ENCODE measurements at places on chromosomes 3 and 15.

DNA sequence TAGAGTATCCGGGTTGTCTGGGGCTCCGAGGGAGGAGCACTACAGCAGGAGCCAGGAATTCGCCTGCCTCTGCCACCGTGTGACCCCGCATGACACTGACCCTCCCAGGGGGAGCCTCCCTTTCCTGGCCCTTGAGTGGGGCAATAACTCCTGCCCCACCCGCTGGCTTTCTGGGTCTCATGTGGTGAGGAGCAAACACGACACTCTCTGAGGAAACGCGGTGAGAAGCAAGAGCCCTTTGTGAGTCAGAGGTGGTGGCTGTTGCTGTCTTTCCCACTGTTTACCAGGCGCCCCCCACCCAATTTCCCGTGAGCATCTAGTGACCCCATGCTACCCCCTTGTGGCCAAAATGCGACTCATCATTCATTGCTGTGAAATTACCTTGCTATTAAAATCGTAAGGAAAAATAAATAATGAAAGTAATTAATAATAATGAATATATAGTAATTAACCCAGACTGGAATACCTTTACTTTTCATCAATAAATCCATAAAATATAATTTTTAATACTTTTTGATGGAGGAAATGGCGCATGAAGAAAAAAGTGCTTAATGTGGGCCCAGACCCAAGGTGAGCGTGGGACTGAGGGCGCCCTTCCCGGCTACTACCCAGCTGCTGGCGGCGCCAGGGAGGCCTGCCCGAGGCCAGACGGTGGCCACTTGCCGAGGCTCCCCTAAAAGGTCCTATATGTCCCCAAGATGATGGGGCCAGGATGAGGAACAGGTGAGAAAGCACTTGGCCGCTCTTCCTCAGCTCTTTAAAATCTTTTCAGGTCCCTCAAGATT, 29.3 kb downstream of the CCNL1 start:
- DNase-seq = peak; percentile 77

DNA sequence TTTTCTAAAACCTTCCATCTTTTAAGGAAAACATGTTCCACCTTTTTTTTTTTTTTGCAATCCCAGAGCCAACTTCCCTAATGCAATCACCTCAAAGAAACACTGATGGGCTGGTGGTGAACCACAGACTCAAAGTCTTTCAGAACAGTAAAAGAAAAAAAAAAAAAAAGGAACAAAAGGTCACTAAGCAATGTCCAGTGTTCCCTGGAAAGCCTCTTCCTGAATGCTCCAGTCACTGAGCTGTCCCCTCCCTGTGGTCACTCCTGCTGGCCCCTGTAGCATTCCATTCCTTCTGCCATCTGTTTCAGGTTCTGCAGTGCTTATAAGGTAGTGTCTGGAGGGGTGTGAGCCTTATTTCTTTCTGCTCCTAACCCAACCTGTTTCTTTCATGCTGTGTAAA, 53.3 kb downstream of the AAGAB start:
- no peak for DNase-seq

- no peak for DNase-seq
Observed at GRCh38 chr3:143727391-143727790, 120.9 kb downstream of the SLC9A9 start.

DNA sequence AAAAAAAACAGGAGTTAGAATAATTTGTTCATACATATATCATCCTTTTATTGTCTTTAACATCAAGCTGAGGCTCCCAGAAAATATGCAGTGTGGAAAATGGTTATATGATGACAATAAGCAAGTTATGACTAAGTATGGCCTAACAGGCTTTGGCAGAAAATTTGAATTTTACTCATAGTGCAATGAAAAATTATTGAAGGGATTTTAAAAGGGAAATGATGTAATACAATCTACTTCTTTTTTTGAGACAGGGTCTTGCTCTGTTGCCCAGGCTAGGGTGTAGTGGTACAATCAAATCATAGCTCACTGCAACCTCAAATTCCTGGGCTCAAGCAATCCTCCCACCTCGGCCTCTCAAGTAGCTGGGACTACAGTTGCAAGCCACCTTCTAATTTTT, 78.7 kb downstream of the FAIM start:
- no peak for DNase-seq

GRCh38 chr3:182631183-182632076, 161.9 kb upstream of the ATP11B start:
- no peak for DNase-seq

DNA sequence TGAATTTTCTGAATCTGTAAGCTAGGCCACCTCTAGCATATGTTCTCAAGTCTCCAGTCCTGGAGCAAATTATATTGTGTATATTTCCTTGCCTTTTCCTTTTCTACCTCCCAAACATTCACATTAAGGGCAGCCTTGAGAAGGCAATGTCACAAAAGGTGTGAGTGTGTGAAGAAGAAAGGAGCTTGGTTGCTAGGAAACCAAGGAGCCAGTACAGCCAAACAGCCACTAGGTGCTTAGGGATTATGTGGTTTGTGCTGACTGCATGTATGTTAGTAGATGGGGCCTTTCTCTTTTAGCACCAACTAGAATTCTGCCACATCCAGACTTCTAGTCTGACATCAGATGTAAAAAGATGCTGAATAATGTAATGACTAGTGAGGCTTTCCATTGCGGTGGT, 118.8 kb upstream of the DAZL start:
- no peak for DNase-seq

GRCh38 chr3:164360738-164361406, 717.4 kb downstream of the SI start:
- DNase-seq = no peak

DNA sequence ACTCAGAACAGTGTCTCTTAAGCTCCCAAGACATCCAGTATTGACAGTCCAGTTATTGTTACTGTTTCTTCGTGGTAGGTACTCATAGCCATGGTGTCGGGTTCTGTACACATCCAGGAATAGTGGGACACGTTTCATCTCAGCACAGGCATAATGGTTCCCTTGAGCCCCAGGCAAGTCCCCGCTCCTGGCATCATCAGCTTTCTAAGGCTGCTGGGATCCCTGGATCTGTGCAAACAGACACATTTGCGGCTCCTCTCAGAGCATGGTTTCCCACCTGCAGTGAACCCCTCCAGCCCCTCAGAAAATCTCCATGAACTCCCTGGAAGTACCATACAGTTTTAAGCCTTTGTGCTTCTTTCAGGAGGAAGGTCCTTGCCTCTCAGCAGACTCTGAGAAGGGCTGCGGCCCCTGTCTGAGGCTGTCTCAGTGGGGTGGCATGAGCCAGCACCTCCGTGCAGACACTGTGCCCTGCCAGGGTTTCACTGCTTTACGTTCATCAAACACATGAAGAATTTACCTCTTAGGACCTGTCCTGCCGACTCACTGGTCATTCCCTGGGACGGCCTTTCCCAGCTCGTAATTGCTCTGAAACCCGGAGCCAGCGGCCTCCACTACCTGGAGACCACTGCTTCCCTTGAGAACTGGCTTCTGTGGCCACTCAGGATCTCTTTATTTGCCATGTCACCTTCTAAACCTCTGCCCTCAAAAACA, 124.9 kb downstream of the LRRK1 start:
- DNase-seq = peak; percentile 37

- no peak for DNase-seq
Observed at GRCh38 chr15:90151989-90152645, 49.0 kb upstream of the SEMA4B start.
